ENCODE measurements at places on chromosomes 11 and 22.

DNA sequence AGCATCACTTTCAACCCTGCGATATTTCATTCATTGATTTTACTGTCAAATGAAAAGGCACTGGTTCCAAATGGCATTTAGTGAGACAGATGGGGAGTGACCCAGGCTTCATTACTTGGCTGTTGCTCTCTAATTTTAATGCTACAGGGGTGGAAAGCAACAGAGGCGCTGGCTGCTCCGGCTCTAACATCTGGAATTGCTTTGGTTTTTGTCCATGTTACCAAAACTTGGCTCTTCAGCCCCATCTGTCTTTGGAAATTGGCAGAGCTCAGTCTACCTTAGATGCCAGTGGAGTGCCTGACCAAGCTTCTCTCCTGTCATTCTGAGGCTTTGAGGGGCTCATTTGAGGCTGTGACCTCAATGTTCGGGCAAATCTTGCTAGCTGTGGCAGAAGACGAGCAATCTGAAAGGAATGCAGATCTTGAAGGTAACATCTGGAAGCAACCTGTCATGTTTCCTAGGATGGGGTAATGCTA lies 409.5 kb upstream of the SYN3 start:
- no peak for ATAC-seq

GRCh38 chr11:8100158-8100557 lies 19.1 kb downstream of the TUB start:
- no peak for ATAC-seq

GRCh38 chr11:133787379-133788141 lies 57.8 kb downstream of the SPATA19 start:
- no peak for ATAC-seq

DNA sequence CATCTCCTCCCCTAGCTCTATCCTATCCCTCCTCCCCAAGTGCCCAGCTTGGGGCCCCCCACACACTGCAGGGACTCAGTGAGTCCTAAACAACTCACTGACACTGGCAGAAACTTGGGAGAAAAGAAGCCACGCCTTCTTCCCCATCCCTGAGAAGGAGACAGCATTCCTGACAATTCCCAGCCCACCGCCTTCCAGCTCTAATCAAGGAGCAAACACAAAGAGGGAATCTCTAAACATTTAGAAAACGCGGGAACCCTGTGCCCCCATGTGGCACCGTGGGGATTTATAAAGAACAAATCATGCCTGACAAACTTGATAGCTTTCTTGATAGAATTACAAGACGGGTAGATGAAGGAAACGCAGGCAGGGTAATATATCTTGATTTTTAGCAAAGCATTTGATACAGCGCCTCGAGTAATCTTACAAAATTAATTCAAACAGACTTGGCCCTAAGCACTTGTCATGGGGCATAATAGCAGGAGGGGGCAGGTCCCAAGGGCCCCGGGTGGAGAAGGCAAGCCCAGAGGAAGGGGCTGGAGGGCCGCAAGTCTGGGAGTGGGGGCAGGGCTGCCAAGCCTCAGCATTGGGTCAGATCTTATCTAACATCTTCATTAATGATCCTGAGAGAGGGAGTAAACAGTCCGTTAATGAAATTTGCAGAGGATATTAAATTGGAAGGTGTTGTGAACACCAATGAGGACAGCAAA lies 4.5 kb downstream of the CHST1 start:
- ATAC-seq = no peak

GRCh38 chr22:19769393-19769715 lies 8.8 kb downstream of the TBX1 start:
- no peak for ATAC-seq

DNA sequence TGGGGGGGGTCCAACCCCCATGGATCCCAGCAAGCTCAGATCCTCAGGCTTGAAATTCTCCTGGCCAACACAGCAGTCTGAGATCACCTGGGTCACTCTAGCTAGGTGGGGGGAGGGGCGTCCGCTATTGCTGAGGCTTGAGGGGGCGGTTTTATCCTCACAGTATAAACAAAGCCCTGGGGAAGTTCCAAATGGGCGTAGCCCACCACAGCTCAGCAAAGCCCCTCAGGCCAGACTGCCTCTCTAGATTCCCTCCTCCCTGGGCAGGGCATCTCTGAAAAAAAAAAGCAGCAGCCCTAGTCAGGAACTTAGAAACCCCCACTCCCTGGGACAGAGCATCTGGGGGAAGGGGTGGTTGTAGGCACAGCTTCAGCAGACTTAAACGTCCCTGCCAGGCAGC lies 16.7 kb downstream of the TRPC6 start:
- ATAC-seq = no peak

- peak; percentile 20 for ATAC-seq
Observed at GRCh38 chr11:122656631-122657101, 1.1 kb downstream of the UBASH3B start.

GRCh38 chr11:129320494-129320893 lies 55.2 kb upstream of the BARX2 start:
- ATAC-seq = no peak

- no peak for ATAC-seq
Observed at GRCh38 chr11:27233654-27234042, 129.4 kb downstream of the CCDC34 start.

- ATAC-seq = no peak
Observed at GRCh38 chr11:112967082-112967481, 5.9 kb downstream of the NCAM1 start.

DNA sequence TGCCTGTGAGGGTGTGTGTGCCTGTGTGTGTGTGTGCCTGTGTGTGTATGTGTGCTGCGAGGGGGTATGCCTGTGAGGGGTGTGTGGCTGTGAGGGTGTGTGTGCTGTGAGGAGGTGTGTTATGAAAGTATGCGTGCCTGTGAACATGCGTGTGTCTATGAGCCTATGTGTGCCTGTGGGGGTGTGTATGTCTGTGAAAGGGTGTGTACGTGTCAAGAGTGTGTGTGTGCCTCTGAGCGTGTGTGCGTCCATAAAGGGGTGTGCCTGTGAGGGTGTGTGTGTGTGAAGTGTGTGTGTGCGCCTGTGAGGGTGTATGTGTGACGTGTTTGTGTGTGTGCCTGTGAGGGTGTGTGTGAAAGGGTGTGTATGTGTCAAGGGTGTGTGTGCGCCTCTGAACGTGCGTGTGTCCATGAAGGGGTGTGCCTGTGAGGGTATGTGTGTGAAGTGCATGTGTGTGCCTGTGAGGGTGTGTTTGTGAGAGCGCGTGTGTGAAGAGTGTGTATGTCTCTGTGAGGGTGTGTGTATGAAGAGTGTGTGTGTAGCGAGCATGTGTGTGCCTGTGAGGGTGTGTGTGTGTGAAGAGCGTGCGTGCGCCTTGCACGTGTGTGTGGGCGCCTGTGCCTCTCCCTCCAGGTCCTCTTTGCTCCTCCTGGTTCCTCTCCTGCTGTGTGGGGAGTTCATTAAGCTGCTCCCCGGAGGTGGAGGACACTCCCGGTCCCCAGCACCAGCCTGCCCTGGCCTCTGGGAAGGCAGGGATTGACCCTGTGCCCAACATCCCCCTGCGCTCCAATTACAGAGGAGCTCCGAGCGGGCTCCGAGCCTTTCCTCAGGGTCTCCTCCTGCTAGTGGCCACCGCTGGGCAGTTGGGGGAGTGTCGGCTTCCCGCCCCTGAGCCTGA lies 53.3 kb downstream of the CACNA1I start:
- no peak for ATAC-seq

DNA sequence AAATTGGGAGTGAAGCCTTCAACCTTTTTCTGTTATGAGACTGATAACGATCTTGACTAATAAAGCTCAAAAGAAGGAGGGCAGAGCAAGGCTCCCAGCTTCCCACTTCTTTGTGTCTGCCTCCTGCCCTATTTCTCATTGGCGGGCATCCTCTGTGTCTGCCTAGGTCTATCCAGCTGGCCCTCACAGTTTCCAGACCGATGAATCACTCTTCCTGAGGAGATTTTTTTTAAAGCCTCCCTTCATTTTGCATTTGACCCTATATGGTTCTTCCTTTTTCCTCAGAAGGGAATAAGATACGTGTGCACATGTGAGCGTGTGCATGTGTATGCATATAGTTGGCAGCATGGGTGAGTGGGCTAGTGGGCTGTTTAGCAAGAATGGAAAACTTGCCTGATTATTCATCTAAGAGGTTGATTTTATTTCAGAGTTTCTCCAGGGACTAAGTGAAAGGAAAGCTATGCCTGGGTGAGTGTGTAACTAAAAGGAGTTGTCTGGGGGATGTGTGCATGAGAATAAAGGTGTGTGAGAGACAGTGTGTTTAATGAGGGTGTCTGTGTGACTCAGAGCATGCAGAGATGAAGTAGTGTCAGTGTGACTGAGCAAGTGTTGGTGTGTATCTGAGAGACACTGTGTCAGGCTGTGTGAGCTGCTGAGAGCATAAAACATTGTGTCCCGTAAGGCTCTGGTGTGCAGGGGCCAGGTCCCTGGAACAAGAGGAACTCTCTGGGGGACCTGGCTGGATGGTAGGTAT lies 12.2 kb downstream of the PHLDB1 start:
- peak; percentile 14 for ATAC-seq

DNA sequence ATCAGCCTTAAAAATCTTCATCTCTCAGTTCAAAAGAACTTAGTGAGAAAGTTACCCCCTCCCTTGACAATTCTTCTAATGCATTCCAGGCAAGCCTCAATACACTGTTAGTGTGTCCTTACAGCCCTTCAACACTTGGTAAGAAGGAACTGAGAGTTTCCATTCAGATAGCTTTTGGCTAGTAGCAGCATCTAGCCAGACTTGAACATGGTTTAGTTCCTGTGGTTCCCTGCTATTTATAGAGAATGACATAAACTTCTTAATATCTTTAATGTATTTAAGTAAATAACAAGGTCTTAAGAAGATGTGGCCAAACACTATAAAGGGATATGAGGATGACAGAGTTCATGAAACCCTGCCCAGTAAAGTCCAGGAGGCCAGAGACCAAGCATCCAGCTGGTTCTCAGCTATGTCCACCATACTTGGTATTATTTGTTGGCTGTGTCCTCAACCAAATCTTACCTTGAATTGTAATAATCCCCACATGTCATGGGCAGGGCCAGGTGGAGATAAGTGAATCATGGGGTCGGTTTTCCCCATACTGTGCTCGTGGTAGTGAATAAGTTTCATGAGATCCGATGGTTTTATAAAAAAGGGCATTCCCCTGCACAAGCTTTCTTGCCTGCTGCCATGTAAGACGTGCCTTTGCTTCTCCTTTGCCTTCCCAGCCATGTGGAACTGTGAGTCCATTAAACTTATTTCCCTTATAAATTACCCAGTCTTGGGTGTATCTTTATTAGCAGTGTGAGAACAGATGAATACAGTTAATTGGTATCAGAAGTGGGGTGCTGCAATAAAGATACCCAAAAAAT lies 132.4 kb downstream of the LARGE1 start:
- no peak for ATAC-seq

DNA sequence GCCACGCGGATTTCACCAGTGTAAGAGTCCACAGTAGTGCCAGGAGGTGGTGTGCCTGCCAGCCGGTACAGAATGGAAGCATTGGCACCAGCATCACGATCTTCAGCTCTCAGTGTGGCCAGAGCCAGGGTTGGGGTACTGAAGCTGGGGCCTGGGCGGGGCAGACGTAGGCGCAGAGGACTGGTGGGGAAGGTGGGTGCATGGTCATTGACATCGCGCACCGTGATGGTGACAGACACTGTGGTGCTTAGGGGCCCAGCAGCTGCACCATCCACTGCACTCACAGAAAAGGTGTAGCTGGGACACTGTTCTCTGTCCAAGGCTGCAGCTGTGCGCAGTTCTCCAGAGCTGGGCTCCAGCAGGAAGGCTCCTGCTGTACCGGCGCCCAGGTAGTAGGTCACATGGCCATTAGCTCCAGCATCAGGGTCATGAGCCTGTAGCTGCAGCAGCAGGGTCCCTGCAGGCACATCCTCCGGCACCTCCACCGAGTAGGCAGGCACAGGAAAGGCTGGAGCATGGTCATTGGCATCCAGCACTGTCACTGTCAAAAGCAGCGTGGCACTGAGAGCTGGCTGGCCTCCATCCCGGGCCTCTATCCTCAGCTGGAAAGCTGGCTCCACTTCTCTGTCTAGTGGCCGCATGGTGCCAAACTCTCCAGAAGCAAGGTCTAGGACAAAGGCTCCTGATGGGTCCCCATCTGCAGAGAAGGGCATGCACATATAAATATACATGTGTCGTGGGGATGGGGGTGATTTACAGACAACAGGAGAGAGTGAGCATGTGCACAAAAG lies 7.9 kb upstream of the TPP1 start:
- ATAC-seq = no peak

DNA sequence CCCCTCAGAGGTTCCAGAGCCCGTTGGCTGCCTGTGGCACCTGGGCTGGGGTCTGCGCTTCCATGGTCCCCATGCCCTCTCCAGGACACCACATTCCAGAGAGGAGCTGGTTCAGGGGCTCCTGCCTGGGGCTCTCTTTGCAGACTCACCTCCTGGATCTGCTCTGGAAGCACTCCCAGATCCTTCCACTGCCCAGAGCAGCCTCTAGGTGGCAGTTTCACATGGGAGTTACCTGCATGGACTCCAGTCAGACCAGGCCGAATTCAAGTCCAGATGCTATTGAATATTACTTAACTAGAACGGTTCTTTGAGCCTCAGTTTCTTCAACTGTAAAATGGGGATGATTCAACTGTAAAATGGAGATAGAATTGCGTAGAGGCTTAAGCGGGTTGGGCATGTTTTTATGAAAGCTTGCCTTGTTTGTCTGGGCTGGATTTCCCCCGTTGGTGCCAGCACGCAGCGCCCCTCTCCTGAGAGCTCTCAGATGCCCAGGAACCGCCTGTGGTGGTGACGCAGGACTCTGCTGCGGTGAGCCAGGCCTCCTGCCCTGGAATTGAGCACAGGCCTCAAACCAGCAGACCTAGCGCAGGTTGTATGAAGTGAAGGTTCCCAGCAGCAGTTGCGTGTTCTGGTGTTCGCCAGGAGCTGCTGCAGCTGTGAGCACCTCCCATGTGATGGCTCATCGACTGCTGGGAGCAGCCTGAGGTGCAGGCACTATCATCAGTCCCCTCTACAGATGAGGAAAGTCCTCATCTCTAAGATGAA lies 44.2 kb downstream of the LMO1 start:
- ATAC-seq = peak; percentile 57

- ATAC-seq = no peak
Observed at GRCh38 chr11:122337704-122338103, 221.7 kb upstream of the BLID start.

DNA sequence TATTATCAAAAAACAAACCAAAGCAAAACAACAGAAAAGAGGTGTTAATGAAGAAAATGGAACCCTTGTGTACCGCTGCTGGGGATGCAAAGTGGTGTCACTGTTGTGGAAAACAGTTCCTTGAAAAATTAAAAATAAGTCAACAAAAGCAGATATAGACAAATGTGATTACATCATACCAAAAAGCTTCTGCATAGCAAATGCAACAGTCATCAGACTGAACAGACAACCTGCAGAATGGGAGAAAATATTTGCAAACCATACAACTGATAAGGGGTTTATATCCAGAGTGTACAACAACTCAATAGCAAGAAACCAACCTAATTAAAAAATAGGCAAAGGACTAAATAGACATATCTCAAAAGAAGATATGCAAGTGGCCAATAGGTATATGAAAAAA lies 22.9 kb upstream of the CARS1 start:
- no peak for ATAC-seq

Data from esophagus mucosa (tissue), 1 donor.